CD4-positive, CD25-positive, alpha-beta regulatory T cell (primary cell): ENCODE measurements at places on chromosomes 7 and 10.

DNA sequence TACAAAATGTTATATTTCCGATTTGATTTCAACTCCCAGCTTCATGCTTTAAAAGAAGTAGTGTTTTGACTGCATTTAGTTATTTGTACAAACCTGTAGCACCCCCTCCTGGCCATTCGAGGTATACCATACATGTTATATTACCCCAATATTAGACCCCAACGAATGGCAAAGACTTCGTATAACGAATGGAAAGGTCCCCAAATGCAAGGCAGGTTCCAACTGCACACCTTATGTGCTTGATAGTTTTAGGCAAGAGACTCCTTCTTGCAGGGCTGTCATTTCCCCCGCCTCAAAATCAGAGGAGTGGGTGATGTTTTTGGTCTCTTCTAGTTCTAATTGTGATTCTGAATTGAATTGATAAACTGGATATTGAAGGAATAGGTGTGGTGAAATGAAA is 101.1 kb upstream of the TARP start:
- peak; percentile 60 for DNase-seq

GRCh38 chr10:126842836-126843235 is 62.4 kb upstream of the DOCK1 start:
- DNase-seq, result no peak

GRCh38 chr10:100773646-100774045 is 28.3 kb downstream of the PAX2 start:
- DNase-seq, result no peak

GRCh38 chr10:593901-594457 is 95.5 kb downstream of the DIP2C start:
- no peak for DNase-seq

GRCh38 chr10:97810446-97810845 is 38.6 kb upstream of the SFRP5 start:
- DNase-seq, result no peak

GRCh38 chr7:100147278-100147677 is 1.4 kb upstream of the LAMTOR4 start:
- DNase-seq, result no peak

DNA sequence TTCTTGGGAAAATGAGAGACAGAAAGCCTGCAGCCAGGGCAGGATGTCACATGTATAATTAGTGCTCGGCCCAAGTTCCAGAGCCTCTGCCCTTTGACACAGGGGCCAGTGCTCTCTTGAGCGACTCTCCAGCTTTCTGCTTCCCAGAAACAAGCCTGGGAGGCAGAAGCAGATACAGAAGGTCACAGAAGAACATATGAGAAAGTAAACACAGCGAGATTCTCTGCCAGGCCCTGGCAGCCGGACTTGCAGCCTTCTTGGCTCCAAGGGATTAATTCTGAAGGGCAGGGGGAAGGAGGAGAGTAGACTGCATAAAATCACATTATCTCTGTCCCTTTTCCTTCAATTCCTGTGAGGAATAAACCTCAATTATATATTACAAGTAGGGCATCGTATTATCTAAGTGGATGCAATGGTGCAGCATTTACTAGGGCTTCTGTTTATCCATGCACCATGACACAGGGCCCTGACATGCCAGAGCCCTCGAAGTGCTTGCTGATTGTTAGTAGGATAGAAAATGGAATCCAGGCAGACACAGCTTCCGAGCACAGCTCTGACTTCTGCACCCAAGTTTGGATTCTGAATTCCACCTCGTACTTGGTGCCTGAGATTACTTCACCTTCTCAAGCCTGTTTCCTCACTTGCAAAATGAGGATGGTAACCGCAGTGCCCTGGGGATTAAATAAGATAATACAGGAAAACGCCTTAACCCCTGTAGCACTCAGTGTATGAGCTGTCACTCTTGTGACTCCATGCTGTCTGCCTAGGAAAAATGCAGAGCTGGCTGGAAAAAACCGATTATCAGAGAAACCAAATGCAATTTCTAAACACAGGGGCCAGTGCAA is 536.5 kb downstream of the TNS3 start:
- no peak for DNase-seq

- DNase-seq, result peak; percentile 65
These were observed 62.2 kb downstream of the SAMD9 start for GRCh38 chr7:93055543-93056107.

GRCh38 chr7:3416453-3416852 is 115.4 kb downstream of the SDK1 start:
- no peak for DNase-seq

DNA sequence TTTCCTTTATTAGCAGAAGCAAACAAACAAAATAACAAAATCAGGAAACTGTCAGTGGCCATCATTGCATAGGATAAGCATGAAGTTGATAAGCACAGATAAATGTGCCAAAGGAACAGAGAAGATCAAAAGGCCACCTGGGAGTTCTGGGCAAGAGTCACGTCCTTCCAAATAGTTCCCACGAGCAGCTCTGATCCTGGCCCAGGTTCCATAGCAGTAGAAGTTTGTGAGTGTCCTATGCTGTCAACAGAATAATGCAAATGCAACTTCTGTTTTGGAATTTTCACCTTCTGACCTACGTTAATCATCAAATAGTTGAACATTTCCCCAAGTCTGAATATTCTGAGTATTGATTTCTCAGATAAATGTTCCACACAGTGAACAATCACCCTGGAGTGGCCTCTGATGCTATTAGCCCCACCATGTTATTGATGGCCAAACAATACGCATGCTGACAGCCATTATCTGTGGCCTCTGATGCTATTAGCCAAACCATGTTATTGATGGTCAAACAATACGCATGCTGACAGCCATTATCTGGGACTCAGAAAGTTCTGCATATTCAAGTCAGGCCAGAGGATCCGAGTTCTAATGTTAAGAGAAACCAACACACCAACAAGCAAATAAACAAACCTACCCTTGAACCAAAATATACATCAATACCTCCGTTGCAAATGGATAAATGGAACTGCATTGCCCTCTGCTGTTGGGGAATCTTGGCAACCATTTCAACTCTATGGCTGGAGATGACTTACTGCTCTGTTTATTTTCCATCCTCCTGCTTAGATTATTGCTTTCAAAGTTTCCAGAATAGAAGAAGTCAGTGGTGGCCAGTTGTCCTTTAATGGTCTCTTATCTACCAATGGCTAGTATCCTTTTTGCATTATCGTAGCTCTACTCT is 63.3 kb downstream of the MRC1 start:
- DNase-seq, result peak; percentile 5

GRCh38 chr7:130891254-130892094 is 157.5 kb upstream of the KLF14 start:
- DNase-seq, result no peak

- DNase-seq, result no peak
These were observed 200.3 kb upstream of the PRSS1 start for GRCh38 chr7:142548978-142549377.

GRCh38 chr10:114300036-114300645 is 61.1 kb downstream of the VWA2 start:
- no peak for DNase-seq

DNA sequence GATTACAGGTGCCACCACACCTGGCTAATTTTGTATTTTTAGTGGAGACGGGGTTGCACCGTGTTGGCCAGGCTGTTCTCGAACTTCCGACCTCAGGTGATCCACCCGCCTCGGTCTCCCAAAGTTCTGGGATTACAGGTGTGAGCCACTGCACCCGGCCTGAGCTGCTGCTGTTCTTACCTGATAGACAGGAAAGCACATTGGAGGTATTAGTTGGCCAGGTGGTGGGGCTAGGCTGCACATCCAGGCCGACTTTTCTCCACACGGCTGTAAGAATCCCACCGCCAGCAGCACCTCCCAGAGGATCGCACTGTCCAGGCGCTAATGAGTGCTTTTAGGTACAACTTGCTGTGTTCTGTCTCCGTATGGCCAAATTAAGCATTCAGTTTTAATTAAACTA is 112.6 kb downstream of the WDR37 start:
- no peak for DNase-seq
